ENCODE measurements at places on chromosomes 5 and 9.

GRCh38 chr5:154901276-154901675, 36.7 kb downstream of the GEMIN5 start:
- DNase-seq: no peak

DNA sequence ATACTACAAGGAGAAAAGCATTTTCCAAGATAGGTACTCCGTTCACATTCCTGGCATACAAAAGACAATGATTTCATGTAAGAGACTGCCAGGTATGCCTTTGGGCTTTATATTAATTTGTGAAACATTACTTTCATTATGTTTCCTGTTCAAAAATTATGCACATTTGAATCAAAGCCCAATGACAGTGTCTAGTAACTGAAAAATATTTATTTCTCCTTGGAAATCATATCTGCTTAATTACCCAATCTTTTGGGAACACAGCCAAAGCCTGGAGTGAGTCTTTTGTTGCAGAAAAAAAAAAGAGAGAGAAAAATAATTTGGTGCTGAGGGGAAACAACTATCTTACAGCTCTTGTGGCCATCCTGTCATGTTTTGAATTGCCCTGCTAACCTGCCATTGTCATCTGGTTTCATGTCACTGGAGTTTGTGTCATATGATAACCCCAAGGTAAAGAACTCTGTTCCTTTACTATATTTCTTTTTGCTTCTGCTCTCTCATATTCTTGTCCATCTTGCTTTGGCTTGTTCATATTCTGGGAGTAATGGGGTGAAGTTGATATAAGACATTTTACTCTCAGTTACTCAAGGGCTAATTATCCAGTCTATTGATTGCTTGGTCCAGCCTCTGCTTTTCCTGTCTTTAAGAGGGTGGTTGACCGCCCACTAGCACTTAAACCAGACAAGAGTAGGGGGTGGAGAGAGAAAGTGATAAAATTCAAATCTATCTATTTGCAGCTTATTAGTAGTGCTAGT, 238.3 kb upstream of the NUDT12 start:
- no peak for DNase-seq

GRCh38 chr5:90899014-90899604, 340.5 kb downstream of the ADGRV1 start:
- DNase-seq: no peak

- DNase-seq: no peak
These were observed 907.0 kb upstream of the DMAC1 start for GRCh38 chr9:8706531-8706930.

DNA sequence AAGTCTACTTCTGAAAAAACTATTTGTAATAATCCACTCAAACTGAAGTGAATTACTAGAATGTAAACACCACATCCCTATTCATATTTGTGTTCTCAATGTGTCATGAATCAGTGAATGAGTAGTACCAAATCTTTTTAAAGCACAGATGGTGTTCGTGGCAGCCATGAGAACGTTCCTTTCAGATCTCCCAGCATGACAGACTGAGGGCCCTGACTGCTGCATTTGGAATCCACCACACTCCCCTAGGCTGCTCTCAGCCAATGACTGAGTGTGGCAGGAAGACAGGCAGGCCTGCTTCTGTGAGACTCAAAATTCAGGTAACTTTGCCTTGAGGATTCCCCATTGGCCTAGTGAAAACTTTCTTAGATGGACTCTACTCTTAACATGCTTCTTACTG, 10.9 kb upstream of the JMY start:
- DNase-seq: no peak

GRCh38 chr9:33820231-33820745, 3.3 kb downstream of the UBE2R2 start:
- no peak for DNase-seq

DNA sequence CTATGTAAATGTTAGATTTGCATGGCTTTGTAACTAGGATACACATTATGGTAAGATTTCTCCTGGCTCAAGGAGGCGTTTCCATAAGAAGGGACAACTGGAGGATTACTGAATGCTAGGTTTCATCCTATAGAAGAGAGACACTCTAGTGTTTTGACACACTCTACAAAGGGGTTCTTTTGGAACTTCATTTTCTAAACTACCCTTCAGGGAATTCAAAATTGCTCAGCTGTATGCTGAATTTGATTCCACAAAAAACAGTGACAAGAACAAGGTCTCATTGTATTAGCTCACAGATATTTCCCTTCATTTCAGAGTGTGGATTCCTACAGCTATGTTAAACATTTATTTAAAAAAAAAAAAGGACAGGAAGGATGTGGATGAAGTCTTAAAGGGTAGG, 151.7 kb downstream of the PPP2R2B start:
- DNase-seq: no peak

GRCh38 chr5:152397581-152397980, 7.5 kb downstream of the NMUR2 start:
- DNase-seq: no peak

DNA sequence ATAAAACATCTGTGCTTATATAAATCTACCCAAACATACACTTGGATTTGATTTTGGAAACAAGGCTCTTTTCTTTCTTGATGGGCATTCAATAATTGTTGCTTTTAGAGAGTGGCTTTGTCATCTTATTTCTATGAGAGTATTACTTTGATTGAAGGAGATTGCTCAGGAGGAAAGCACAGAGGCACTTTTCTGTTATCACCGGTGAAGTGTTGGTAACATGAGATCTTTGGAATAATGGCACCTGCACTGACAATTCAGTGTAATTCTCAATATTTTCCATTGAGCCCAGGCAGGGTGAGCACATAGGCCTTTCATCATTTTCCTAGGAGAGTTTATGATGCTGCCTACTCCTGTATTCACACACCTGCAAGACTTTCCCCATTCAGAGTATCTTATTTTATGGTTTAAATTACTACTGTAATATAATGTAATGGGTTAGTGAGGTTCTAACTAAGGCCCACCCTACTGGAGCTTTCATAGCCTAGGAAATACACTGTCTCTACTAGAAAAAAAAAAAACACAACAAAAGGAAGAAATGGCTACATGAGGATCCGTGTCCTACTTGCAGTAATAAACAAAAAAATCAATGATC, 244.3 kb downstream of the DENND1A start:
- no peak for DNase-seq

All from activated T-cell treated with anti-CD3 and anti-CD28 coated beads, Interleukin-2, amount 50 U/mL, for 48 hours (primary cell).